ENCODE measurements at places on chromosomes 6 and 20. TPM values are rescaled to one million over a fixed set of nuclear protein-coding genes. Genes with fewer than 3 reads are reported as not detected.

The MRPS26 gene
- total RNA-seq: 153 TPM

The SIM1 gene
- not detected for total RNA-seq

The PNISR gene
- total RNA-seq: 26.2 TPM

The ULBP3 gene
- total RNA-seq: 4.0 TPM

The UNC5CL gene
- 0.20 TPM for total RNA-seq

The ZMYND8 gene
- 11.4 TPM for total RNA-seq

All from A549 treated with CpdA at 1 μM for 4 hours (cell line).